ENCODE measurements at places on chromosomes 7 and 10.

GRCh38 chr10:114593816-114594468, 64.1 kb downstream of the ABLIM1 start:
- no peak for DNase-seq

GRCh38 chr10:59817773-59818172, 64.5 kb upstream of the MRLN start:
- DNase-seq = no peak

DNA sequence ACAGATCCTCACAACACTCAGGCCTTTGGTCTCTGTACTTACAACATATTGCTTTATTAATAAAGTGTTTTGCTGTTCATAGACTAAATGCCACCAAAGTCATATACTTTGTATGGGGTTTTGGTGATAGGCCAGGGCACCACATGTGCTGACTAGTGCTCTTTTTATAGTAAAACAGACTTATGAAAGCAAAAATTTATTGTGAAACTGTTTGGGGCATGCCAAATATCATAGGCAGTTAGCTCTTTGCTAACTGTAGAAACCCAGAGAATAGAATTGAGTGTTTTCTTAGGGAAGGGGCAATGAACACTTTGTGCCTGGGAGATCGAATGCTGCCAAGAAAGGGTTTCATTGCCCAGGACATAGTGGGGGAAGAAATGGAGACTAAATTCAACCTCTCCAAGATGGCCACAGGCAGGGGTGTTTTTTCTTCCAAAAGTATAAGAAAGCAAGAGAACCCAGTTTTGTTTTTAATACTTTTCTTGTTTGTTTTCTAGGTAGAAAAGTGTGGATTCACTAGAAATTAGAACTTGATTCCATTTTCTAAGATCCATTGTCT, 142.7 kb downstream of the TRIL start:
- DNase-seq = no peak

DNA sequence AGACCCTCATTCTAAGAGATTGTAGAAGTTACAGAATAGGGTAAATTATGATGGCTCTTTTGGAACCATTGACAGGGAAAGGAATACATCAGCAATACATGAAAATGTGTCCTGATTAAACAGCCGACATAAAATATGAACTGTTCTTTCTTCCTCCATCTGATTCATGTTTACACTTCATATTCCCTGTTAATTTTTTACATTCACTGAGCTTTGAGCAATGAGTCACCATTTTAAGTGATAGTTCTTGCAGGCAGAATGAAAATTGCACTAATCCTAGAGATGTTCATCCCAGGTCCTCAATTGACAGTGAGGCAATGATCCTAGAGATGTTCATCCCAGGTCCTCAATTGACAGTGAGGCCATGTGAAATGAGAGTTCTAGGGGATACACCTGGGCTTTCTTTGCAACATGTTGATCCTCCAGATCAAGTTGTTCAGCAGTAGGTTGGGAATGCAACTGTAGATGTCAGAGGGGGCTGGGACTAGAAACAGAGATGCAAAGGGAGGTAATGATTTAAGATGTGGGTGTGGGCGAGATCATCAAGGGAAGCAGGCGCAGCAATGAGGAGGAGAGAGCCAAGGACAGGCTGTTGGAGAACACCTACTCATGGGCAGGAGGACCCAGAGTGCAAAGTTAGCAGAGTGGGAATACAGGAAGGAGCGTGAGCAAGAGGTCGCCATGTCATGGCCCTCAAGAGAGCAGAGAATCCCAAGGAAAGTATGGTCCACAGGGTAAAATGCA, 138.7 kb downstream of the ZNF365 start:
- no peak for DNase-seq

GRCh38 chr10:127836966-127837365, 55.8 kb downstream of the CLRN3 start:
- DNase-seq = no peak

- no peak for DNase-seq
Measured at GRCh38 chr10:72146071-72146470, 57.7 kb upstream of the SPOCK2 start.

- DNase-seq = no peak
Measured at GRCh38 chr7:92699560-92699959, 109.4 kb upstream of the FAM133B start.

GRCh38 chr7:47444376-47445098, 137.4 kb downstream of the TNS3 start:
- peak; percentile 48 for DNase-seq

DNA sequence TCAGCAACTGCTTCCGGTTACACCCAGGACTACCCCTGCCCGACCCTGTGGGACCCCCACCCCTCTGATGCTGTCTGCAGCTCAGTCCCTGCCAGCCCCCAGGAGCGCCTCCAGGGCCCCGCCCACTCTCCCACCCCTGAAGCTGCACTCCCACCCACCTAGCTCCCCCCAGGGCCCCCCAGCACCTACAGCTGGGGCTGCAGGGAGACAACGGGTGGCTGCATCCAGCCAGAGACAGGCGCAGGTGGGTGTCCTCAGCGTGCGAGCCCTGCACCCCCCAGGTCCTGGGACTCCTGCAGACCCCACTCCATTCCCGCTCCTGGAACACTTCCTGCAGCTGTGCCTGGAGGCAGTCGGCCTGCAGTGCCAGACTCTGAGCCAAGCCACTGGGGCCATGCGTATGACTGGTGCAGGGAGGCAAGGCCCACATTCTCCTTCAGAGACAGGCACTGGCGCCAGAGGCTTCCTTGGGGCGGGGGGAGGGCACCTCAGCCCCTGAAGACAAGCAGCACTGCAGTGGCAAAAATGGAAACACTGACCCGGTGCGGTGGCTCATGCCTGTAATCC, 6.1 kb downstream of the CYP2W1 start:
- no peak for DNase-seq

DNA sequence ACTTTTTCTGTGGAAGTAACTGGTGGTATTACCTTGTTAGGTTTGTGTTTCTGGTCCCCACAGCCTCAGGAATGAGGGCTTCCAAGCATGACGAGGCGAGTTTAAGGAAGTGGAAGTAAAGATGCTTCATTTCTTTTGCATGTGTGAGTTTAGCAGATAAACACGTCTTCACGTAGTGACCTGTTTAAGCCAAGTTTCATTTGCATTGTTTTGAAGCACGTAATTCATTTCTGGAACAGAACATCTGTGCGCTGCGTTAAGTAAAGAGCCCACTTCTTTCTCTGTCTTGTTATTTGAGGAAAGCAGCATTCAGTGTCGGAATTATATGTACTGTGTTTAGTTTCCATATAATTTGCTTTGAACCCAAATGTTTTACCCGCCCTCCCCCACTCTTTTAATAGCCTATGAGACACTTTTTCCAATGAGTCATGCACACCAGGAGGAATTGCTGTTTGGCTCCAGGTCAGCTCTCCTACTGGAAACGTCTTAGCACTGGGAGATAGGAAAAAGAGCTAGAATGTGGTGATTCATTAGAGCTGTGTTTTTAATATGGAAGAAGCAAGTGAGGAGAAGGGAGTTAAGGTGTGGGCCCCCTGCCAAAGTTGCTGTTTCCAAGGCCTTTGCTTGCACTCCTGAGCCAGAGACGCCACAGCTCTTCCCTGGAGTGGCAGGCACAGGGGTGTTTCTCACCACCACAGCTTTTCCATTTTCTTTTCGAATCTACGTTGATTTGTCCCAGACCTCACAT, 36.7 kb downstream of the BTBD16 start:
- DNase-seq = peak; percentile 39

GRCh38 chr10:12564173-12564572, 214.8 kb downstream of the CAMK1D start:
- no peak for DNase-seq

DNA sequence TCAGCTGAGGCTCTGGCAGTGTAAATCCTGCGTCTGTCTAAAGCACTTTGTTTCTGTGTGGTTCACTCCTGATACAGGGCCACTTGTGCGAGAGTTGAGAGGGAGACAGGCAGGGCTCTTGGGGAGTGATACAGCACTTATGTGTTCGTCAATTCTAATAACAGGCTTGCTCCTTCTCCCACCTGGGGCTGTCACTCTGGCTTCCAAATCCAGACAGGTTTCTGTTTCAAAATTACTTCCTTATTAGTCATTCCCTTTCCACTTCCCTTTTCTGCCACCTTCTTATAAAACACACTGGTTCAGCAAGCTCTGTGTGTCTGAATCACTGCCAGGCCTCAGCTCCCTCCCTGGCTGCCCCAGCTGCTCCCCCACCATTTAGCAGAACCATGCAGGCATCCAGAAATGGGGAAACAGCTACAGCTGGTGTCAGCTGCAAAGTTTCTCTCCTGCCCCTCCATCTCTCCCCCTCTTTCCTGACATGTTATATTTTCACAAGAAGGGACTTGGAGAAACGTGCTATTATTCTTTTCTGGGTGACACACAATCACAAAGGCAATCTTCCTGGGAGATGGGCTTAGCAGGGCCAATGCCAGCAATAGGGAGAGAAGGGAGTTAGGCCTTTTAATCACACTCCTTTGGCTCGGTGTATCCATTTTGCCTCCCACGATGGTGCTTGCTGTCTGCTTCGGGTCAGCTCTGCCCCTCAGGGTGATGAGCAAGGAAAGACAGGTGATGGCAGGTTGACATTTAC, 58.4 kb upstream of the ZNRF2 start:
- DNase-seq = peak; percentile 51

DNA sequence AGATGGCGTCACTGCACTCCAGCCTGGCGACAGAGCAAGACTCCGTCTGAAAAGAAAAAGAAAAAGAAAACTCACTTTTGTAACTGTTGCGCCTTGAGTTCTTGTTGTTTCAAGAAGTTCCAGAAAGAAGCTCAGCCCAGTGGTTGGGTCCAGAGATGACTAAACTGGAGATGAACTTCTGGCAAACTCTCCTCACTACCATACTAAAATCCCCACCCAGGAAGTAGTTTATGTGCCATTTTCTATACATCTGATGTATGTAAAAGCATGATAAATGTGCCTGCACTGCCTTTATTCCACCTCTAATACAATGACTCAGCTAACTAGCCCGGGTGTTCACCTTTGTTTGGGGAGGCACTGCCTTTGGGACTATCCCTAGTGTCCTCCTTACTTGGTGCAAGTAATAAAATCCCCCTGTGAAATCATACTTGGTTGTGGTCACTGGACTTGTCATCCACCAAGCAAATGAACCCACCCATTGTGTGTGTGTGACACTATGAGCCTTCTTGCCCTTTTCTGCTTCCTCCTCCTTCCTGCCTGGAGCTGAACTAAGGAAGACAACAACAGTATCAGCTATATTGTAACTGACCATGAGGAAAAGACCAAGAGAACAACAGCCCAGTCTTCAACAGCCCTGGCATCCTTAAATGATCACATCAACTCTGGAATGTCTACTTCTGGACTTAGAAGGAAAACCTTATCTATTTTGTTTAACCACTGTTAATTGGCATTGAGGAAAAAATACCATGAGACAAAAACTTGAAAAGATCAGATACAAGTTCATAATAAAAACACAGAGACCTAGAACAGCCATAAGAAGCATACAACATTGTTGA, 33.6 kb downstream of the JMJD1C start:
- DNase-seq = no peak

- no peak for DNase-seq
Measured at GRCh38 chr7:136914016-136914415, 45.6 kb downstream of the CHRM2 start.

DNA sequence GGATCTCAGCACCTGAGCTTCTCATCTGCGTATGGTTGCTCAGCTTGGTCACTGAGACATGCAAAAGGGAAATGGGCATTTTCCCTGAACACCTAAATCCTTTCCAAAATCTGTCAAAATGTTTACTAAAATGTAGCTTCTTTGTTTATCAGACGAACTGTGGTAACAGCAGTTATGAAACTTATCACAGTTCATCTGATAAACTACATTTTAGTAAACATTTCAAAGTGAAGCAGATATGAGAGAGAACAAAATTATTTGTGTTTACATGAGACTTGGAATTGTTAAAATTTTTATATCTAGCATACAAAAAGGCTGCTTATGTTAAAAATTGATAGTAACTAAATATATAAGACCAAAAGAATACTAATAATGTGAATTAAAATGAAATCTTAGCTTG, 573.4 kb upstream of the C7orf33 start:
- DNase-seq = no peak

GRCh38 chr7:43038254-43038653, 74.2 kb upstream of the HECW1 start:
- DNase-seq = no peak

DNA sequence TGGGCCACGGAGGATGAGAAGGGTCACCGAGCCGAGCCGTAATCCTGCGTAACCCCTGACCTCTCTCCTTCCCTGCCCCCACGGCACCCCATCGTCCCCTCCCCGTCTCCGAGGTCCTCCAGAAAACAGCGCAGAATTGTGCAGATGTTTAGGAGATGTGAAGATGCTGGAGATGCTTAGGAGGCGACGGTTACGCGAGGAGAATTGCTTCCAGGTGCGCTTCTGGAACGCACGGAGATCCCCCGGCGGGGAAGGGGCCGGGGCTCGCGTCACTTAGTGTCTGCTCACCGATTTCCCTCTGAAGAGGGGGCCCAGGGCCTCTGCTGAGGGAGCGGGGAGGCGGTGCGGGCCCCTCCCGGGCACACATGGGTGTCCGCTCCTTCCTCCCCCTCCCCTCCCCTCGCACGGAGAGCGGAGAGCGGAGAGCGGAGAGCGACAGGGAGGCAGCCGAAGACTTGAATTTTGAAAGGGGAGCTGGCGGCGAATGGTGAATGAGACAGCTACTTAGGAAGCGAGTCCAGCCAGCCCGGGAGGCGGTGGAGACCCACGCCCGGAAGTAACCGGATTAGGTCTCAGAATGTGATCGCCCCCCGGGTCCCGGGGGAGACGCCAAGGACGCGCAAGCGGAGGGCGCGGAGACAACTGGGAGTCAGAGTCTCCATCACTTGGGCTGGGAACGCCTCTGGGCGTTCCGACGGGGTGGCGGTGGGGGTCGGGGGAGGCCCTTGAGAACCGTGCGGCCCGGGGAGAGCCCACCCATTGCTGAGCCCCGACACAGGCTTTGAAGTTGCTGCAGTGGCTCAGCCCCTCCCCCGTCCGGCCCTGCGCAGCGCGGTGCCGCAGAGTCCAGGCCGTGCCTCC, 8.7 kb upstream of the EN2 start:
- peak; percentile 30 for DNase-seq

- DNase-seq = no peak
Measured at GRCh38 chr10:70917226-70917625, 28.9 kb upstream of the PCBD1 start.

GRCh38 chr10:19756919-19757318, 59.3 kb upstream of the PLXDC2 start:
- DNase-seq = no peak

- no peak for DNase-seq
Measured at GRCh38 chr10:36263871-36264270, 621.8 kb upstream of the FZD8 start.

DNA sequence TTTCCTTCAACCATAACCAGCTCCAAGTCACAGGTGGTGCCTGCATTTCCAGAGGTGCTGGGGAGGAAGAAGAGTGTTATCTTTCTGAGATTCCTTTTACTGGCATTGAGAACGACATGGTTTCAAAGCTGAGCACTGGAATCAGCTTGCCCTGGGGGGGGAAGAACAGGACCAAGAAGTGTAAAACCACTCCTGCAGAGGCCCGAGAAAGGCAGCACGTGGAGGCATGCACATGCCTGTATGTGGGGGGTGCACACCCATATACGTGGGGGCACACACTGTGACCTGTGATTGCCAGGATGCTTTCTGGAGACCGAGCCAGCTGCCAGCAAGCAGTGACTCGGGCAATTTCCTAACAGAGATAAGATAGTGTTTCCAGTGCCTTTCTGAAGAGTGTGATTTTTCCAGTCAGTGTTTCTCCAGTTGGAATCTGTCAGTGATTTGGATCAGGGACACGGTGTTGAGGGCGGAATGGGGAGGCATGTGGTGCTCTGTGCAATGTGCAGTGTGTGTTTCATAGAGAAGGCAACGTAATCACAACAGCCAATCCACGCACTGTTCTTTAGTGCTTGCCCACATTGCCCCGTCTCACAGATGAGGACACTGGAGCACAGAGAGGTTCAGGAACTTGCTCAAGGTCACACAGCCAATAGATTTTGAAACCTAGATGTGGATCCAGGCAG, 4.2 kb downstream of the LRRC27 start:
- DNase-seq = no peak

- no peak for DNase-seq
Measured at GRCh38 chr10:77955136-77955535, 28.6 kb upstream of the DLG5 start.

Data from GM20000 (cell line).